ENCODE measurements at places on chromosomes 4 and X. TPM values are rescaled to one million over a fixed set of nuclear protein-coding genes. Genes with fewer than 3 reads are reported as not detected.

Gene LRBA
- 85.2 TPM for total RNA-seq

Gene GIMD1
- total RNA-seq, result not detected

GRCh38 chrX:107766470-107767150 is 9.0 kb downstream of the TSC22D3 start:
- no peak for DNase-seq

GRCh38 chrX:114959729-114960128 is 57.7 kb downstream of the IL13RA2 start:
- DNase-seq, result peak; percentile 6

DNA sequence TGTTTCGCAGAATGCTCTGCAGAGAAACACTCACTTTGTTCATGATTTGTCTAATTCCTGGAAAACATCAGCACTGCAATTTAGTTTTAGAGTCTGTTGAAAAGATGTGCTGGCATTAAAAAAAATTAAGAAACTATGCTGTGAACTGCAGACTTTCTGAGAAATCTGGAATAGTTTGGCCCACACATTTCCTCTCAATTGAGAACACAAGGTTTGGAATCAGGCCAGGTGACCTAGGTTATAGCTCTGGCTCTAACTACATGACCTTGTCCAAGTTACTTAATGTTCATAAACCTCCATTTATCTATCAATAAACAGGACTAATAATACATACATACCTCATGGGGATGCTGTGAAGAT is 61.4 kb upstream of the ENPEP start:
- DNase-seq, result no peak

- DNase-seq, result peak; percentile 81
Observed at GRCh38 chrX:134520860-134521390, 61.0 kb downstream of the HPRT1 start.

DNA sequence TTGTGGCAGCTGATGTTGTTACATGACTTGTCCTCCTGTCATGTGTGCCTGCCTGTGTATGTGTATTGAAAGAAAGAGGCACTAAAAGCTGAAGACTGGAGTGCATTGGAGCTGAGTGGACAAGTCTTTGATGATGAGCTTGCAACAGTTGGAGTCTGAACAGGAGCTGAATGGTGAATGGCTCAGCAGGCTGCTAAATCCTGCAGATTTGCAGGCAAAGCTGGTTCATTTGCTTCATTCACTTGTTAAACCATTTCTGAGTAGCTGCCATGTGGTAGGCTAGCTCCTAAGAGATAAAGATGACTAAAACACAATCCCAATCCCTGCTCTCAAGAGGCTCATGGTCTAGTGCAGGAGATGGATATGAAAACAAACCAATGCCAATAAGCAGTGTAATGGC is 217.3 kb downstream of the CHRDL1 start:
- no peak for DNase-seq

DNA sequence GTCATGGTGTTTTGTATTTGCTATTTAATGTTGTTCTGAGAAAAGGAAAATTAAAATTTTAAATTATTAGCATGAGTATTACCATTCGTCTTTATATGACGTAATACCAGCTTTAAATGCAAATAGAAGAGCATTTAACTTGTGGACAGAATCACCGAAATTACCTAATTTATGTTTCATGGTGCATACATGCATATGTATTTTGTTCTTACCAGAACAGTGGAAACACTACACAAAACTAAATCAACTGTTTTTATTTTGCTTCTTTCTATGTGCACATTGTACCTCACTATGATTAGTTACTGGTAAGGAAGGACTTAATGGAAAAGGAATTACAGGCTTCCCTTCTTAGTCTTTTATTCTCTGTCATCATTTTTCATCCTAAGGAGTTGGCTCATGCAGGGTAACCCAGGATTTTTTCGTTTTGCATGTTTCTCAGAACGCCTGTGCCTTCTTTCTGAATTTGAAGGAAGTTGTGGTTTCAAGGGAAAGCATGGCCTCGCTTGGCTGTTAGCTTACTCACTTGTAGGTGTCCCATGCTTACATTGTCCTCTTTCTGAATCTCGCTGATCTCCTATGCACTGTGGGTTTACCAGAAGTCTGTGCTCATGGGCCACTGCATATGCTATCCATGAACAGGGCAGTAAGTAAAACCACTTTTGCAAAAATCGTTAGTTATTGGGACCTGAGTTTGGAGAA is 300.0 kb upstream of the PUDP start:
- no peak for DNase-seq

GRCh38 chr4:10164877-10165283 is 48.3 kb upstream of the WDR1 start:
- DNase-seq, result peak; percentile 77

DNA sequence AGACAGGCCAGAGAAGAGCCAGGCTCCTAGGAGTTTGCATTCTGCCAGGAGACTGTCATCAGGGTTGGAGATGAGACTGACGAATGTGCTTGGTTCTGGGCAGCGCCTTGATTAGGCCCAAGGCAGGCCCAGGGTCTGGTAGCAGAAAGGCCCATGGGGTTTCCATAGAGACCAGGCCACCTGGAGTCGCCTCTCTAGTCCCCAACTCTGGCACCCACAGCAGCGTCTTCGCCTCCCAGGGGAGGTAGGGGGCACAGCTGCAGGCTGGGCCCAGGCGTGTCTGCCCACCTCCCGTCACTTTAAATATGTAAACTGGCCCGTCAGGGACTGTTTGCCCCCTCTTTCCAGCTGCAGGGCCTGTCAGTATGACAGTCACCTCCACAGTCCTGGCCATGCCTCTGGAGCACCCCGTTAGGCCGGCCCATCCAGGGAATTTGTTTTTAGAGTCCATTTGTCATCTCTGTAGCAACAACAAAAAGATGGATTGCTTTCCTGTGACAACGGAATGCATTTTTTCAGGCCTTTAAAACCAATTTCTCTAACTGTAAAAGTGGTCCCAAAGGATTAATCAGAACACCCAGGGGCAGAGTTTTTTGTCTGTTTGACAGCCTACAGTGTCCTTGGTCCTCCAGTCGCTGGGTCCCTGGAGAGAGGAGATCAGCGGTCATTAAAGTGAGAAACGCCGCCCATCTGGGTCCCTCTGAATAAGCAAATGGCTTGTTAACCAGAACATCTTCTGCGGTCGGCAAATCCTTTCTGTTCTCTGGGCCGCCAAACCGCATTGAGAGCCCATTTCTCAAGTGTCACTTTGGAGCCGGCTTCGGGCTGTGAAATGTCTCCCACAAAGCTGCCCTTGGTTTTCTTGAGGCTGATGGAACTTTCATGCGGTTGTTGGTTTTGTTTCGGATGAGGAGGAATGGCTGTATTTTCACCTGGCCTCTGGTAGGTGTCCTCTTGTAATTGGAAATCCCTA is 153.0 kb upstream of the PSAPL1 start:
- no peak for DNase-seq

- no peak for DNase-seq
Observed at GRCh38 chr4:73090738-73091137, 21.2 kb upstream of the COX18 start.

GRCh38 chr4:41517121-41517520 is 20.8 kb upstream of the LIMCH1 start:
- DNase-seq, result no peak

DNA sequence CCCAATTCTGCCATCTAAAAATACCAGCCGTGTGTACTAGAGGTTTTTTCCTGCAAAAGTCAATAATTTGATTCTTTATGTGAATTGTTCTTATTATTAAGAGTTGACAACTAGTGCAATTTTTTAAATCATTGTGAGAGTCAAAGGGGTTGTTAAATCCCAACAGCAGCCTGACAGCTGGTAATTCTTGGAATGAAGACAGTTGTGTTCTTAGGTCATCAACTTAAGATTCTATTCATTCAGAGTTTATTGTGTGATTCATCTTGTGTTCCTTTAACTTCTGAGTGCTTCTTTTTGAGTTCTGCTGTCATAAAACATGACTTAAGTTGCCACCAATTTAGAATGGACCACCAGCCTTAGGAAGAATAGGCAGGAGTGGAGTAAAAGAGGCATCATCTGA is 329.0 kb downstream of the NAF1 start:
- DNase-seq, result no peak

GRCh38 chr4:42709392-42710065 is 52.6 kb upstream of the ATP8A1 start:
- no peak for DNase-seq

- DNase-seq, result no peak
Observed at GRCh38 chrX:107076158-107076557, 42.5 kb downstream of the RBM41 start.

Gene HPRT1
- 24.7 TPM for total RNA-seq

DNA sequence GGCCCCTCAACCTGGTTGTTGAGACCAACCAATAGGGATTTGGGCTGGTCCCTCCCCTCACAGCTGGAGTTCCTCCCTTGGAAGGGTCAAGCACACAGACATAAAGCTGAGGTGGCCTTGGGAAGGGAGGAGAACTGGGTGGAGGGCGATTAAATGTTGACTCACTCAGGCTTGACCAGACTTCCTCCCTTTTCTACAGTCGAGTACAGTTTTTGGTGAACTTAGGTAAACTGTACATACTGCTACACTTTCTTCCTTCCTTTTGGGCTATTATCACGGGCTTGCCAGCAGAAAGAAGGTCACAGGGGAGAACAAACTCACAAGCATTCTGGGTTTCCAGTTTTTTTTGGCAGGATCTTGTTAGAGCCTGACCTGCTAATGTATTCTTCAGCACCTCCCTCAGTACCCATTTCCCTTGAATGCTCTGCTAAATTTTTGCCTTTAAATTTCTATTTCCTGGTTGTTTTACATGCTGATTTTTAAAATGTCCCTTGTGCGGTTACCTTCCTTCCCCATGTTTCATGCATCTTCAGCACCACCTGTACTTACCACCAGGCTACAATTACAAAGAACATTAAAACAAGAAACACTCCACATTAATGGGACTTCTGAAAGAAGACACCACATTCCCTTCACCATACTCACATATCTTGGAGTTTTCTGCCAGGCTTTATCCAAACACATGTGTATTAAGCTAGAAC is 135.2 kb upstream of the RASGEF1B start:
- no peak for DNase-seq

Gene PTPN13
- 0.37 TPM for total RNA-seq

Gene GPAT3
- 20.6 TPM for total RNA-seq

Gene DCHS2
- total RNA-seq, result 0.17 TPM

GRCh38 chr4:174869339-174869738 is 40.3 kb upstream of the GLRA3 start:
- no peak for DNase-seq

Gene HELT
- total RNA-seq, result not detected

Gene COX7B2
- total RNA-seq, result not detected

DNA sequence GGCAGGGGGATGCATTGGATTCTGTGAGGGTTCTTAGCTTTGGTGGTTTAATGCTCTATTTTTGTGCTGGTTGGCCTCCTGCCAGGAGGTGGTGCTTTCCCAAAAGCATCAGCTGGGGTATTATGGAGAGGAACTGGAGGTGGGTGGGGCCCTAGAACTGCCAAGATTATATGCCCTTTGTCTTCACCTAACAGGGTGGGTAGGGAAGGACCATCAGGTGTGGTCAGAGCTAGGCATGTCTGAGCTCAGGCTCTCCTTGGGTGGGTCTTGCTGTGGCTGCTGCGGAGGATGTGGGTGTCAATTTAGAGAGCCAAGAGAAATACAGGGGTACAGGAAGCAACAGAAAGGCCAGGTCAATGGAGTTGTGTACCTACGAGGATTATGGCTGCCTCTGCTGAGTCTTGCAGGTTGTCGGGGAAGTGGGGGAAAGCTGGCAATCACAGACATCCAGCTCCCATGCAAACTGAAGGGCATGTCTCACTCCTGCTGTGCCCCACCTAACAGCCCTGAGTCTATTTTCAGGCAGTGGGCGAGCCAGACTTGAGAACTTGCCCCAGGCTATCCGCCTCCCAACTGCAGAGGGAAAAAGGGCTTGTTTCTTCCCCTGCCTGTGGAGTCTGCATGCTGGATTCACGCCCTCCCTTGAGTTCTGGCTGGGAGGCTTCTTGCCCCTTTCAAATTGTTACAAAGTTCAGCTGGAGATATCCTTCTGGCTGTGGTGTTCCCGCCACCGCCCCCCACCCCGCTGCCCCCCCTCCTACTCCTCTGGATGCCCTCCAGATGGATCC is 212.0 kb downstream of the COMMD8 start:
- no peak for DNase-seq
